Inflammatory macrophage treated with lipopolysaccharide for 4 hours (primary cell): ENCODE measurements at places on chromosomes 1 and 21.
A peak's percentile ranks its signal among the peaks of the same experiment; 100 is the strongest.

- DNase-seq, result no peak
Measured at GRCh38 chr1:29625084-29625420, 388.7 kb downstream of the PTPRU start.

DNA sequence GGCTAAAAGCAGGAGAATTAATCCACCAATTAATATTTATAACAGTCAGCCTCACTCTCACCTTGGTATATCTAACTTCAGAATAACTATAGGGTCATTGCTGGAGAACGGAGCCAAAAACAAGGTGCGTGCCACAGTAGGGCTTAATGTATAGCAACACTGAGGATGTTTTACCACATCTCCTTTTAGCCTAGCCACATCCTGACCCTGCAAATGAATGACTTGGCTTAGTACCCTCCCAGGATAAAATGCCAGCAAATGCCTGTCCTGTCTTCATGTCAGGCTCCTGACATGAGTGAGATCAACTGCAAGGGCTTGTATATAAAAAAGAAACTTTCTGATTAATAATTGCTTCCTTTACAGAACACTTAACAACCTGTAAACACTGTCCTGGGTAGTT is 2.7 kb upstream of the CDC42BPA start:
- no peak for DNase-seq

DNA sequence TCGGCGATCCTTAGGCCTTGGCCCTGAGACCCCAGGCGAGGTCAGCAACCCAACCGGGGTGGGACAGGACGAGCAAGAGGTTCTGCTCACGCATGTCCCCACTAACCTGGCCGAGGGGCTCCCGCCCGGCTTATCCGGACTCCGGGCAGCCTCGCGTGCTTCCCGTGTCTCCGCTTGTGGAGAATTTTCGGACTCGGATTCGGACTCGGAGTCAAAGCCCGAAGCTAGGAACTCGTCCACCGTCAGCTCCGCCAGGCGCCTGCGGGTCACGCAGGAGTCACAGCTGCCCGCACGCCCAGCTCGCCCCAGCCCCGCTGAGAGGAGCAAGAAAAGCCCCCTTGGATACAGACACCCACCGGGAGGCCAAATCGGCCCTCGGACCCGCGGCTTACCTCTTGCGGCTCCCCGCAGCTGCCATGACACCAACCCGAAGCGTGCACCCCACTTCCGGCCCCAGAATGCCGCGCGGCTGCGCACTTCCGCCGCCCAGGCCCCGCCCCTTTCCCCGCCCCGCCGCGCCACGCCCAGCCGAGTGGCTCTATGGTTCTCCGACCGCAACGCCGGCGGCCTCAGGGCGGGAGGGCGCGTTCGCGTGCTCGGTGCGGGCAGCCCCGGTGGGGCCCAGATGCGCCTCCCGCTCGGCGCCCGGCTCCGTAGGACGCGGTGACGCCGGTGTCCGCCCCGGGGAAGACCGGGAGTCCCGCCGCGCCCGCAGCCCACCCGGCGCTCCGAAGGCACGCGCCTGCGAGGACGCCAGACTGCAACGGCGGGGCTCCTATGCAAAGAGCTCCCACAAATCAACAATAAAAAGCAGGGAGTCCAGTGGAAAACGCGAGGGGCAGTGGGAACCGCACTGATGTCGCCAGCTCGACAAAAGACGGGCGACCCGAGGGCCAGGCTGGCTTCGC is at the start of gene NOC2L:
NOC2L (minus strand) TSS at position 434 of the 908 bp plus-strand sequence; CDS start at position 418, 16 bp downstream.
- peak; percentile 88 for DNase-seq

GRCh38 chr21:23016617-23017016 is 2018.4 kb downstream of the NCAM2 start:
- no peak for DNase-seq

DNA sequence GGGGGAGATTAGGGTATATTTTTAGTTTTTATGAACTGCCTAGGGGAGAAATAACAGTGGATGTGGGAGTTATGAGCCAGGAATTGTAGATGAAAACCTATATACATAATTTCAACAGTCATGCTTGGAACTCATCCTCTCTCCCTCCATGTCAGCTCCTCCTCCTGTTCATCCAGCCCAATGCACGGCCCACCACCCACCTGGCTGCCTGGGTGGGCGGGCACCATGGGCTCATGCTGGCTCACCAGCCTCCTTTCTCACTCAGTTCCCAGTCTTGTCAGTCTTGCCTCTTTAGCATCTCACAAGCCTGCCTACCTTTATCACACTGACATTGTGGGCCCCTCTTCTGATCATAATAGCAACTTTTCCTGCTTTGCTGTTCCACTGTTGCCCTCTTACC is 336.0 kb downstream of the DISC1 start:
- DNase-seq, result no peak

DNA sequence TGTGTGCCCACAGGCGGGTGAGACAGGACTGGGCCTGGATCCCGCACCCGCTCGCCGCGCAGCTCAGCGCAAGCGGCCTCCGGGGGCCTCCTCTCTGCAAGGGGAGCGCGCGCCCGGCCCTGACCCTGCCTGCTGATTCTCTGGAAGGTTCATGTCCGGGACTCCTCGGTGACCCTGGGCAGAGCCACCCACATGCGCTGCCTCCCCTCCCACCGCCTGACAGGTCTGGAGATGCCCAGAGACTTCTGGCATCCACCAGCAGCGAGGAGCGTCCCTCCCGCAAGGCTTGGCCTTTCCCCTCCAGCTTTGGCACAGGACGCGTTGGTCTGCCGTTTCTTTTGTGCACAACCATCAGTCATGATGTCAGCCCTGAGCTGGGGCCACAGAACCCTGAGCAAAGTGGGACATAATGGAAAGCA is 42.0 kb upstream of the COL6A2 start:
- DNase-seq, result no peak

DNA sequence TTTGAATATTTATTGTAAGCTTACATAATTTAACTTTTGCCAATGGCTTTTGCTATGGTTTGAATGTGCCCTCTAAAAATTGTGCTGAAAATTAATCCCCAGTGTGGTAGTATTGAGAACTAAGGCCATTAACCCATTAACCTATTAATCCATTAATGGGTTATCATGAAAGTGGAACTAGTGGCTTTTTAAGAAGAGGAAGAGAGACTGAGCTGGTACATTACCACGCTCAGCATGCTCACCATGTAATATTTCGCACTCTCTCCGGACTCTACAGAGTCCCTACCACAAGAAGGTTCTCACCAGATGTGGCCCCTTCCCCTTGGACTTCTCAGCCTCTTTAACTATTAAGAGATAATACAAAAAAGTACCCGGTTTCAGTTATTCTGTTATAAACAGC is 164.4 kb upstream of the ZRANB2 start:
- no peak for DNase-seq

DNA sequence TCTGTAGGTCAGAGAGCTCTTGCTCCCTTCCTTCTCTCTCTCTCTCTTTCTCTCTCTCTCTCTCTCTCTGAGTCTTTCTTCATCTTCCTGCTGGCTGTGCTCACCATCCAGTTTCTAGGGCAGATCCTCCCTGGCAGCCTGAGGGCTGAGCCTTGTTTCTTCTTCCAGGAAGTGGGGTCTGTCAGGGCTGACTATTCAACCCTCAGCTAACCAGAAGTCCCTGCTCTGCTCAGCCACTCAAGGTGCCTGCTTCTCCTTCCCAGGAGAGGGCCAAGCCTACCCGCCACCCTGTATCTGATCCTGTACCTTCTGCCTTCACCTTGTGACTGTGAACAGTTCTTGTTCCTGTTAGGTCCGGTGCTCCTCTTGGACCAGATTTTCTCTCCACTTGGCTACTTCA is 107.6 kb upstream of the ETV3 start:
- DNase-seq, result no peak

DNA sequence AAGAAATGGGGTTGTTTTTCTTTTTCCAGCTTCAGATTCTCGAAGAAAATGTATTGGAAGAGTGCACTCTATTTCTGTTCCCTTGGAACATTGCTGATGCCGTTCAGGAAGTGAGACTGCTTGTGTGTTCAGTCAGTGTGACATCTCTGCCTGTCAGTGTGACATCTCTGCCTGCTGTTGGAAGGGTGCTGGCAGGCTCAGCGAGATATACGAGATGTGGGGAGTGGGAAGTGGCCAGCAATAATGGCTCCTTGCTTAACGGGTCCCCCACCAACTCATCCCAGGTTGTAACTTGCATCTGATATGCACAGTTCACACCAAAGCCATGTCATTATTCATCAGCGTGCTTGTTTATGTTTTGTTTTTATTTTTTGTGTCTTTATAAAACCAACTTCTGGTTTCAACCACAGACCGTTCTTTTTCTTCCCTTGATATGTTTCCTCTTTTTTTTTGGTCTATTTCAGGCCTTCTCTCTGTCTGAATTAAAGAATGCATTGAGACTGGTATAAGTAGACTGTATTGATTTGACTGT is 145.4 kb downstream of the GALNT2 start:
- DNase-seq, result peak; percentile 65

- DNase-seq, result no peak
Measured at GRCh38 chr21:38139380-38140168, 117.2 kb upstream of the KCNJ15 start.

DNA sequence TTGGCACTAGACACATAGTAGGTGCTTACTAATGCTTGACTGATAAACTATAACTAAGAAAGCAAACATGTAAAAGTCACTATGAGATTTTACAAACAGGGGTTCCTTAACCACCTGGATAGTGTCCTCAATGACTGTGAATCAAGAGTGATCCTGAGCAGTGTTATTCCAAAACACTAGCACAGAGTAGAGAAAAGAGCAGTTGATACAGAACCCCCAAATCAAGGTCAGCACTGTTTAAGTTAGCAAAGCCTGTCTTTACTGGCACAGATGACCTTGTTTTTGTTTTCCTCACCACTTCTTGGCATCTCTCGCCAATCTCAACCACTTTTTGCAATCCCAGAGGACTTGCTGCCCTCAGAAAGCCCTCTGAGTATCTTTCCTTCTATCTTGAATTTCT is 50.7 kb downstream of the BCL9 start:
- DNase-seq, result no peak

DNA sequence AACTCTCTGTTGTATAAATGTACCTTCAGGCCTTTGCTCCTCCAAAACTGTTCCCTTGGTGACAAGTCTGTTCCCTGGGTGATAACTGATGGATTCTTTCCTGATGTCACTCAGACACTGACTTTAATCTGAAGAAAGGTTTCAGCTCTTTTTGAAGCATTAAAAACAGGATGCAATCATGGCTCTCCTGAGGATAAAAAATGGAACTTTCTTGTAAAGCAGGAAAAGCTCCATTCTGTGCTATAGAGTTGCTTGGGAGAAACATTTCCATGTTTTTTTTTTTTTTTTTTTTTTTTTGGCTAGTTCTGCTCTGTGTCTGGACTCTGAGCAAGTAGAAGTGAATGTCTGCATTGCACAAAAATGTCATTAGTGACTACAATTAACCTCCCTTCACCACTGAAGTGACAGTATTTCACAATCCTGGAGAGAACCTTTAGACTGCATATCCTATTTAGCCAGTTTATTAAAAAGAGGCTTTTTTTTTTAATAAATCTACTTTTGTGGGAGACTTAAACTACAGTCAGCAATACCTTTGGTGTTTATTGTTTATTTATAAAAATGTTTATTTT is 101.7 kb upstream of the PRMT6 start:
- no peak for DNase-seq

DNA sequence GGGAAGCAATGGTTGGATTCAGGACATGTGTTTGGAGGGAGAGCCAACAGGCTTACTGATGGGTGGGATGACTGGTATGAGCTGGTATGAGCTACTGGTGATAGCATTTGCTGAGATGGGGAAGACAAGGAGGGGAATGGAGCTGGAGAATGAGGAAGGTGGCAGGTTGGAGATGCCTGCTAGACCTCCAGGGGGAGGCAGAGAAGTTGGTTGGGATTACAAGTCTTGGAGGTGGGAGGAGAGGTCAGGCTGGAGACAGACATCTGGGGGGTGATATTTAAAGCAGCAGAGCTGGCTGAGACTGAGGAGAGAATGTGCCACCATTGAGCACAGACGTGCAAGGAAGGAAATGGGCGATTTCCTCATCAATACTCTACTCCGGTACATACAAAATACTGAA is 31.8 kb upstream of the ENO1 start:
- no peak for DNase-seq
